ENCODE measurements at places on chromosomes 5 and 9. TPM values are rescaled to one million over a fixed set of nuclear protein-coding genes. Genes with fewer than 3 reads are reported as not detected.

Gene LURAP1L
- total RNA-seq, result 6.8 TPM

Gene FCHSD1
- 32.8 TPM for total RNA-seq

Gene CEL
- total RNA-seq, result 4.3 TPM

DNA sequence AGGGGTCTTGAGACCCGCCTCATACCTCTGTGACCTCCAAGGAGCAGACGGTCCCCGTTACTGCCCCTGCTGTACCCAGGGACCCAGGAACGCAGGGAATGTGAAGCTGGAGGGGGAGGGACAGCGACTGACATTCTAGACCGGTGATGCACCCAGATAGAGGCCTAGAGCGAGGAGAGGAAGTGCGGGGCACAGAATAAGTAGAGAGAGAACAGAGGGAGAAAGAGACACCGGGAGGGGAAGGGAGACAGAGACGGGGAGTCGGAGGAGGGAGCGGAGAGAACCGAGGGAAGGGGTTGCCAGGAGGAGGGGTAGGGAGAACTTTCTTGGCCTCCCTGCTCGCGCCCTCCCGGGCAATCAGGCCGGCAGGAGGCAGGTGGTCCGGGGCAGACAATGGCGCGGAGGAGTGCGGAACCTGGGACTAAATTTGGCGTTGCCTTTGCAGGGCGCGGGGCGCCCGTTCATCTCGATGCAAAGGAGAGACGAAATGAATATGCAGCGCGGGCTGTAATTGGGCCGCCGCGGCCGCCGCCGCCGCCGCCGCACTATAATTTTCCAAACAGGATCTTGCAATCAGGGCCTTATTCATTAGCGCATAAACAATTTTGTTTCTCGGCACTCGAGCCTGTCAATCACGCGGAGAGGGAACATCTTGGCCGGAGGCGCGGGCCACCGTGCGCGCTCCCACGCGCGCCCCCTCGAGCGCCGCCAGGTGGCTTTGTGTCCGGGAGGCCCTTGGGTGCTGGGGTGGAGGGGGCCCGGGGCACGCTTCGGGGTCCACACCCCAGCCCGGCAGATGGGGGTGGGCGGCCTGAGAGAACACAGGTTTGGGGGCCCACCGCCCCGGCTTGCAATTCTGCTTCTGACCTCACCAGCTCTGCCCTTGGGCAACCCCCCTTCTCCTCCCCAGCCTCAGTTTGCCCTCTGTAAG, 33.0 kb downstream of the NDUFA8 start:
- DNase-seq, result no peak

GRCh38 chr5:64939772-64940510, 171.2 kb downstream of the CWC27 start:
- DNase-seq, result no peak

DNA sequence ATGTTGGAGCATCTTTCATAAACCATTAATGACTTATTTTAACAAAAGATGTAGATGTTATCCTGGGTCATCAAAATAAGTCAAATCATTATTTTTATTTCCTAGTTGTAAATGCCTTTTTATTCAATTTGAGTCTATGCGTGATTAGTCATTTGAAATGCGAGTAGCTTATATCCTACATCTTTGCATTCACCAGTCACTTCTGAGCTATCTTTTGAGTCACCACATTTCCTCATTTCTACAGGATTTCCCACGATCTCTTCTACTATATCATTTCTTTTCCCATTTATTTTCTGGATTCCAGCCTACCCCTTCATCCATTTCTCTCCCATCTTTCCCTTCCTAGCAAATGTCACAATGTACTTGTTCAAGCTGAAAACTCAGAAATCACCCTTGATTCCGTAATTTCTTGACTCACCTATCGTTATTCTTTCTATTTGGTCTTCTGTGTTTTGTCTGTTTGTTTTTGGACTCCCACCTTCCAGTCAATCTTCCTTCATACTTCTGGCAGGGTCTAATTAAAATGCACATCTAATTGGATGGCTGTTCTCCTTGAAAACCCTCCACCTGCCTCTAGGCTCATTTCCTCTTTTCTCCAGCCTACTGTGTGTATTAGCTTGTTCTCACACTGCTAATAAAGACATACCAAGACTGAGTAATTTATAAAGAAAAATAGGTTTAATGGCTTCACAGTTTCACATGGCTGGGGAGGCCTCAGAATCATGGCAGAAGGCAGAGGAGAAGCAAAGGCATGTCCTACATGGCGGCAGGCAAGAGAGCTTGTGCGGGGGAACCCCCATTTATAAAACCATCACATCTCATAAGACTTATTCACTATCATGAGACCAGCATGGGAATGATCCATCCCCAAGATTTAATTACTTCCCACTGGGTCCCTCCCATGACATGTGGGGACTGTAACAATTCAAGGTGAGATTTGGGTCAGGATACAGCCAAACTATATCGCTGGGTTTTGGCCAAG, 112.4 kb downstream of the MEF2C start:
- no peak for DNase-seq

DNA sequence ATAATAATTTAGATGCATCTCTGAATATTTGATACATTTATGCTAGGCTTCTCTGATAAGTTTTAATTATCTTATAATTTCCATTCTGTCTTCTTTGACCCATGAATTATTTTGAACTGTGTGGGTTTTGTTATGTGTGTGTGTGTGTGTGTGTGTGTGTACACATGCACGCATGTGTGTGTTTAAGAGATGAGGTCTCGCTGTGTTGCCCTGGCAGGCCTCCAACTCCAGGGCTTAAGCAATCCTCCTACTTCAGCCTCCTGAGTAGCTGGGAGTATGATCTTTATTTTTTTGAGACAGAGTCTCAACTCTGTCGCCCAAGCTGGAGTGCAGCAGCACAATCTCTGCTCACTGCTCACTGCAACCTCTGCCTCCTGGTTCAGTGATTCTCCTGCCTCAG, 75.4 kb downstream of the NDUFAF2 start:
- no peak for DNase-seq

GRCh38 chr9:126872516-126872915, 12.1 kb downstream of the ZBTB34 start:
- no peak for DNase-seq

- no peak for DNase-seq
These were observed 78.1 kb upstream of the NREP start for GRCh38 chr5:111834926-111835599.

DNA sequence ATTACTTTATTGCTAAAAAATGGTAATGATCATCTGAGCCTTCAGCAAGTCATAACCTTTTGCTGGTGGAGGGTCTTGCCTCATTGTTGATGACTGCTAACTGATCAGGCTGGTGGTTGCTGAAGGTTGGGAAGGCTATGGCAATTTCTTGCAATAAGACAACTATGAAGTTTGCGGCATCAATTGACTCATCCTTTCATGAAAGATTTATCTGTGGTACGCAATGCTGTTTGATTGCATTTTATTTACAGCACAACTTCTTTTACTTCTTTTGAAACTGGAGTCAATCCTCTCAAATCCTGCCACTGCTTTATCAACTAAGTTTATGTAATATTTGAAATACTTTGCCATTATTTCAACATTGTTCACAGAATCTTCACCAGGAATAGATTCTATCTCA, 58.3 kb upstream of the ACO1 start:
- no peak for DNase-seq

All from Panc1 (cell line).